ENCODE measurements at places on chromosomes 6 and 20. TPM values are rescaled to one million over a fixed set of nuclear protein-coding genes. Genes with fewer than 3 reads are reported as not detected.

DNA sequence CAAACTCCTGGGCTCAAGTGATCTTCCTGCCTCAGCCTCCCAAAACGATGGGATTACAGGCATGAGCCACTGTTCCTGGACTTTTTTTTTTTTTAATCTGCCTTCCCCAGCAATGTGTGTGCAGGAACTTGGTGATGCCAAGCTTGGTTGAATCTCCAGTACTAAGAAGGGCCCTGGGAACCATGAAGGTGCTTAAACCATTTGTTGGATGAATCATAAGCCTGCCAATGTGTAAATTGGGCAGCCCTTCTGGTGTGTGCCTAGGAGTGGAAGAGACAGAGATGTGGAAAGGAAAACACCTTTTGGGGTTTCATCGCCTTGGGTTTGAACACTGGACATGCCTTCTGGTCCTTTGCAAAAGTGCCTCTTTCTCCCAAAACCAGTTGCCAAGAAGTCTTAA is 7.1 kb upstream of the SPO11 start:
- peaks cover 7% of the 10 kb centered on the region for H3K4me1 ChIP-seq
- H3K27ac ChIP-seq = no peak overlapping the region
- DNase-seq = peak; percentile 21
- H3K4me3 ChIP-seq = no peak overlapping the region
- no peaks in the 10 kb centered on the region for H3K36me3 ChIP-seq

DNA sequence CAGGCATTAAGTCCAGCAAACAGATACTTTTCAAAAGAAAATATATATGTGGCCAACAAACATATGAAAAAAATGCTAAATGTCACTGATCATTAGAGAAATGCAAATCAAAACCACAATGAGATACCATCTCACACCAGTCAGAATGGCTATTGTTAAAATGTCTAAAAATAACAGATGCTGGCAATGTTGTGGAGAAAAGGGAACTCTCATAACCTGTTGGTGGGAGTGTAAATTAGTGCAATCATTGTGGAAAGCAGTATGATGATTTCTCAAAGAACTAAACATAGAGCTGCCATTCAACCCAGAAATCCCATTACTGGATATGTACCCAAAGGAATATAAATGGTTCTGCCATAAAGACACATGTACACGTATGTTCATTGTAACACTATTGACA is 20.6 kb downstream of the KCNQ5 start:
- no peaks in the 10 kb centered on the region for H3K27me3 ChIP-seq
- no peak for DNase-seq
- H3K27ac ChIP-seq = no peak overlapping the region
- H3K36me3 ChIP-seq = no peaks in the 10 kb centered on the region
- H3K4me3 ChIP-seq = no peak overlapping the region
- peaks cover 29% of the 10 kb centered on the region for H3K4me1 ChIP-seq

- no peaks in the 10 kb centered on the region for H3K36me3 ChIP-seq
- H3K4me1 ChIP-seq = no peaks in the 10 kb centered on the region
- H3K27ac ChIP-seq = no peak overlapping the region
- H3K4me3 ChIP-seq = no peak overlapping the region
These were observed 98.4 kb downstream of the ESR1 start for GRCh38 chr6:151905854-151906253.

The ERVFRD-1 gene
- total RNA-seq = not detected

- H3K27me3 ChIP-seq = no peaks in the 10 kb centered on the region
- H3K4me1 ChIP-seq = peaks cover 23% of the 10 kb centered on the region
These were observed 186.8 kb downstream of the ARID1B start for GRCh38 chr6:156963712-156964700.

DNA sequence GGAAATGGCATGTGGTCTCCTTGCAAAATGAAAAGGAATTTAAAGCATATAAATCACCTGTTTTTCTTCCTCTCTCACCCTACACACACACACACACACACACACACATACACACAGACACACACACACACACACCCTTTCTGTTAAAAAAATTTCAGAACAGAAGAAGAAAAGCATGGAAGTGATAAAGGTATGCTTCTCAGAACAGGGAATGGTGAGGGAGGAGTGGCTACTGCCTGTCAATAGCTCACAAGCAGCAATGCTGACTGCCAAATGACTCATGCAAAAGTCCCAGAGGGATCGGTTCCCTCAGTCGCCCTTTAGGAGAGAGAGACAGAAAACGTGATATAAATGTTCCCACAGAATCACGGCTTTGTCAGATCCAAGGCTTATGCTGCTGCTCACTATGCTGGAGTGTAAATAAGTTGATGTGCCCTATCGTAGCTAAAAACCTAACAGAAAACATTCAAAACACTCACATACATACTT is 102.6 kb downstream of the IBTK start:
- no peaks in the 10 kb centered on the region for H3K36me3 ChIP-seq
- H3K27ac ChIP-seq = peak overlapping the region; percentile 92
- no peak for DNase-seq
- H3K4me1 ChIP-seq = peaks cover 25% of the 10 kb centered on the region
- H3K27me3 ChIP-seq = no peaks in the 10 kb centered on the region

Measured in osteocyte (in vitro differentiated cells).